ENCODE measurements at places on chromosomes 2 and 18.
A peak's percentile ranks its signal among the peaks of the same experiment; 100 is the strongest.

- no peak for DNase-seq
These were observed 600.7 kb downstream of the IRS1 start for GRCh38 chr2:226198956-226199355.

- no peak for DNase-seq
These were observed 75.5 kb upstream of the ODC1 start for GRCh38 chr2:10523406-10524189.

- no peak for DNase-seq
These were observed 196.9 kb downstream of the C1D start for GRCh38 chr2:67865917-67866316.

- DNase-seq = no peak
These were observed 118.3 kb upstream of the DOK6 start for GRCh38 chr18:69282371-69282770.

GRCh38 chr2:110104025-110104771 lies 11.4 kb downstream of the MALL start:
- DNase-seq = no peak

- no peak for DNase-seq
These were observed 25.4 kb upstream of the RHOB start for GRCh38 chr2:20421336-20421987.

- no peak for DNase-seq
These were observed 618.8 kb upstream of the NRXN1 start for GRCh38 chr2:51650769-51651168.

DNA sequence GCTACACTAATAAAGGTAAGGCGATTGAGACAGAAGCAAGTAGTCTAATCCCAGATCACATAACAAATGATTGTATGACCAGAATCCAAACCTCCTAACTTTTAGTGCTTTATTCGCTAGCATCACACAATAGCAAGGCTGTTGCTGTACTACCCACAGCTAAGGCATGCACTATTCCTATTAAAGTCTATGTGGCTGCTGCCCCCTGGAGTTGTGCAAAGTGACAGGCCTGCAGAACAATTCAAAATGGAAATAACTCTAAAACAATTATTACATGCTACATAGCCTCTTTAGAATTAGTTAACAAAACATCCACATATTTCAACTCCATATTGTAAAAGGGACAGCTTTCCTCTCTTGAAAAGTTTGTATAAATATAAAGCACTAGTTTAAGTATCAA lies 6.0 kb downstream of the ERBB4 start:
- DNase-seq = peak; percentile 18

DNA sequence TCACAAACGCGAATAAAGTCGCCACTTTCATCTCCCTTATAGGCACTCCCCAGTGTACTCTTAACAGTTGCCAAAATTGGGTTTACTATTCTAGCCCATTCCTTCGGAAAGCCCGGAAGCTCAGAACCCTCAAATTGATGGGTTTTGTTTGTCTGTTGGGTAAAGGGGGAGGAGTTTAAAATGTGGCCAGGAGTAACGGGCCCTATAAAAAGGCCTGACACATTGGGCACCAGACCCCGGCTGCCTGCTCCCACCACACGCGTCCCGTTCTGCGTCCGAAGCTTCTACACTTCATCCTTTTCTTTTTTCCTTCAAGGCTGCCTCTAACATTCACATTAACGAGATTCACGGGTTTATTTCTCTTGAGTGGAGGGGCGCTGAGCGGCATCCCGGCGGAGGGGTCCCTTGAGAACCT lies 837 bp downstream of the NHEJ1 start:
- DNase-seq = no peak

- no peak for DNase-seq
These were observed 38.3 kb upstream of the WIPF1 start for GRCh38 chr2:174635776-174636404.

GRCh38 chr2:77484026-77484425 lies 38.1 kb downstream of the LRRTM4 start:
- peak; percentile 13 for DNase-seq
